ENCODE measurements at places on chromosomes 3 and 15.

DNA sequence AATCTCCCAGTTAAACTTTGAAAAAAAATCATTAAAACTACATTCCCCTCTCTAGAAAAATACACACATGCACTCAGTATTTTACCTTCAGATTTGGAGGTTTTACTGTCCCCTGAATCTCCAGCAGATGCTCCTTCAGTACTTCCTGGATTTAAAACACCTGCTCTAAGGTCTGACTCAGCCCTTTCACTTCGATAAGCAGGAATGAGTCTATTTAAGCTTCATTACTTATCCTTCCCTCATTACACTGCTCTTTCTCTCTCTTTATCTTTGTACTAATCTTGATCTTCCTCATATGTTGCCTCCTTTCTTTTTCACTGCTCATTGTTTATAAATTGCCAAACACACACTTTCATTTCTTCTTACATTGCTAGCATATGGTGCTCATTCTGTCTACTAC is 443.9 kb downstream of the DIPK2A start:
- DNase-seq, result no peak

- peak; percentile 70 for DNase-seq
Measured at GRCh38 chr3:14508966-14509795, 31.0 kb downstream of the GRIP2 start.

GRCh38 chr15:40037721-40038120 is 1.3 kb downstream of the SRP14 start:
- no peak for DNase-seq

- DNase-seq, result no peak
Measured at GRCh38 chr15:61099020-61099810, 129.9 kb downstream of the RORA start.

GRCh38 chr15:94417501-94418293 is 186.3 kb downstream of the MCTP2 start:
- no peak for DNase-seq

- DNase-seq, result no peak
Measured at GRCh38 chr3:22704571-22705354, 498.4 kb upstream of the UBE2E2 start.

DNA sequence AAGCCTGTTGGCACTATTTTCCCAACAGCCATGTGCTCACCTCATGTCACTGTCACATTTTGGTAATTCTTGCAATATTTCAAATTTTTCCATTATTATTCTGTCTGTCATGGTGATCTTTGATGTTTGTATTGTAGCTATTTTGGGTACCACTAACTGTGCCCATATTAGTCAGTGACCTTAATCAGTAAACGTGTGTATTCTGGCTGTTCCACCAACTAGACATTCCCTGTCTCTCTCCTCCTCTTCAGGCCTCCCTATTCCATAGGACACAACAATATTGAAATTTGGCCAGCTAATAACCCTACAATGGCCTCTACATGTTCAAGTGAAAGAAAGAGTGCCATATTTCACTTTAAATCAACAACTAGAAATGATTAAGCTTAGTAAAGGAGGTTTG is 88.6 kb downstream of the OPA1 start:
- DNase-seq, result no peak

DNA sequence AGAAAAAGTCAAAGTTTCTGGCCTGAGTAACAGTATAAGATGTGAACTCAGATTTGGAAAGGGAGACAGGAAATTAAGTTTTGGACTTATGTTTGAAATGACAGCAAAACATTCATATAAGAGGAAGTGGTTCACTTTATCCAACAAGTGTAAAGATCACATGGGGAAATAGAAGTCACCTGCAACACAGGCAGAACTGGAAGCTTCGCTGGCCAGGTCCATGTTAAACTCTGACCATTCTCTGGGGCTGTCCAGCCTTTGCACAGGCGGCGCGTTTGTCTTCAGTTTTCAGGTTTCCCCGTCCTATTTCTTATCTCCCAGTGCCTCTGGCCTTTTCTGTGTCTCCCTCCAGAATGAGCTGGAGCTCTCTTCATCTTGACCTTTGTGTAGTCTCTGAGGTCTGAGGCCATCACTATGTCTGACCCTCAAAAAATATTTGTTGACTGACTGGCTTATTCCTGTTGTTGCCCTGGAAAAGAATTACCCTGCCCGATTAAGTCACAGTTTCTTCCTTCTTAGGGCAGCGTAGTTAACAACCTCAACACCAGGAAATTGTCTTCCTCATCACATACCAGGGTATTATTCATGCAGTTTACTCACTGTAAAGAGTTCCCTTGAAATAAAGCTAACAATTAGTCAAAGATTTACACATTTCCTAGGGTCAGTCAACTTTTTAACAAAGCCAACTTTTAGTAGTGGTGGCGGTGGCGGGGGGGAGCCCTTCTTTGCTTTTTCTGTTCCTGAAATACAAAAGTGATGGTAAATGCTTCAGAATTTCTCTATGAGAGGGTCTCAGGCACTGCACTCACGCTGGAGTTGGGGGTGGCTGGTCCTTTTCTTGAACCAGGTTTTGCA is 959 bp upstream of the RASA2 start:
- DNase-seq, result no peak

DNA sequence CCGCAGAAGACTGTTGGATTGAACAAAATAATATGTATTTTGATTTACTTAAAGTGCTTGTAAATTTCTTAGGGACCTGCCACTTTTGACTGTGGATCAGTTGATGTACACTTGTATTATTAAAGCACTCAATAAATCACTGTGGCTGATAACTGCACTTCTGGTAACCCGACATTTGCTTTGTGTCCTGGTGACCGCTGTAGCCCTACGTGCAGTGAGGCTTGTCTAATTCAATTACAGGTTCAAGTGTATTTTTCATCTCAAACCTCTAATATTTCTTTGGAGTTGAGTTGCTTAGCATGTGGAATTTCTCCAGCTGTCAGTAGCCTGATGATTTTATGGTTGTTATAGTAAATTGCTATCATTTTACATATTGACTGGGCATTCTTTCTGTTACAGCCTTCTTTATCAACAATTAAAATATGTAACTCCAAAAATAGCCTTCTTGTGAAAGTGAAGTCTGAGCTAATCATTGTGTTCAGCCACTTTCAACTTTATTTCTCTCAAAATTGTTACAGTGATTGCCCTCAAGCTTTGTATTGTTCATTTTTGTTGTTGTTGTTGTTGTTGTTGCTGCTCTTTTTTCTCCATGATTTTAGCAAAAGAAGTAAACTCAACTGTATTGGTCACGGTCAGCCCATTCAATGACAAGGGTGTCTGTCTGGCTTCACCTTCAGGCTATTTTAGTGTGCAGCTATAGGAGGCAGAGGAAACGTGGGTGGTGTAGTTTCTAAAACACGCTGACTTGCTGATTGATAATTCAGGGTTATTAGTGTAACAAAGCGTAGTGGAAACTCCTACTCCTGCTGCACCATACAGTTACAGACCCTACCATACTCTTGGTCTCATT is 215.1 kb upstream of the UBE2E1 start:
- no peak for DNase-seq

GRCh38 chr3:154139996-154140436 is 18.8 kb downstream of the ARHGEF26 start:
- DNase-seq, result no peak

DNA sequence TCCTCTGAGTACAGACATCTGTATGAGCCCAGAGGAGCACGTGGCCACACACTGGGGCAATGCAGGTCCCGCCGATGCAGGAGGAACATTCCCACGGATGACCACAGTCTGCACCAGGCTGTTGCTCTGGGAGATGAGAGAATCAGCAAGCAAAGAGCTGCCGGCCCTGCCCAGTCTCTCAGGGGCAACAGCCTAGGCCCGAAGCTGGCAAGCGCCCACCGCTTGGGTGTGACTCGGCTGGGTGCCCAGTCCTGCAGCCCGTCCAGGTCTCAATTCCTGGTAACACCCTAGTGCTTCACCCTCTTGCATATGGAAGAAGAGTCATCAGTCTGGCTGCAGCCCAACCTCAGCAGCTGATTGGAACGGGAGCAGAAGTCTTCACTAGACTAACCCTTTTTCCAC is 153.7 kb upstream of the HES1 start:
- DNase-seq, result no peak

- DNase-seq, result no peak
Measured at GRCh38 chr3:150094150-150094933, 123.6 kb upstream of the PFN2 start.

- DNase-seq, result no peak
Measured at GRCh38 chr3:105764378-105765307, 104.2 kb downstream of the CBLB start.

DNA sequence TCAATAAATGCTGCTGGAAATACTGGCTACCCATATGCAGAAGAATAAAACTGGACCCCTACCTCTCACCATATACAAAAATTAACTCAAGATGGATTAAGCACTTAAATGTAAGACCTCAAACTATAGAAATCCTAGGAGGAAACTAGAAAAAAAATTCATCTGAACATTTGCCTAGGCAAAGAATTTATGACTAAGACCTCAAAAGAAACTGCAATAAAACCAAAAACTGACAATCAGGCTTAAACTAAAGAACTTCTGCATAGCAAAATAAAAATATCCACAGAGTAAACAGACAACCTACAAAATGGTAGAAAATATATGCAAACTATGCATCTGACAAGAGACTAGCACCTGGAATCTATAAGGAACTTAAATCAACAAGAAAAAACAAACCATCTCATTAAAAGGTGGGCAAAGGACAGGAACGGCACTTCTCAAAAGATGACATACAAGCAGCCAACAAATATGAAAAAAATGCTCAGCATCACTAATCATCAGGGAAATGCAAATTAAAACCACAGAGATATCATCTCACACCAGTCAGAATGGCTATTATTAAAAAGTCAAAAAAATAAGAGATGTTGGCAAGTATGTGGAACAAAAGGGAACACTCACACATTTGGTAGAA is 47.0 kb downstream of the MYO9A start:
- DNase-seq, result no peak

DNA sequence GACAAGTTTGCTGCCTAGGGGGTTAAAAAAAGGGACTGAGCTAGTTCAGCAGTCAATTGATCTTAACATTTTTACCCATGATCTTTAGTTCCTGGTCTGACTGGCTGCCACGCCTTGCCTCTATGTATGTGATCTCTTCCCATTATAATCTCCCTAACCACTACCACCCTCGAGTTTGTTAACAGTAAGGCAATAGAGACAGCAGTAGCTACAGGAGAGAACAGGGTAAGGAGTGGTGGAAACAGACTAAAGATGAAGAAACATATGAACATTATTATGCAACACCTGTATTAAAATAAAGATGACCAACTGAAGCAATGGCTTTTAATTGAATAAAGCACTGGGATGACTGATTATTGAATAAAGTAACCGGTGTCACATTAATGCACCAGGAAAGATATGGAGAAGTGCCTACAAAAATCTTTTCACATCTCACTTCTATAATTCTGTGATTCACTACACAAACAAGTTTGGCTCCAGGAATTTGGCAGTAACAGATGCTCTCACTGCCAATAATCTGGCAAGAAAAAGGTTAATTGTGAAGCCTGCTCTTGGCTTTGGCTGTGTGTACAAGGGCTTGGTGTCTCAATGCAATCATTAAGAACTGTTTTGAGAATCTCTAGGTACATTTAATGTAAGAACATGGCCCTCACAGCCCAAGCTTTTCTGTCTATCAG is 95.7 kb downstream of the HHLA2 start:
- DNase-seq, result no peak

- DNase-seq, result no peak
Measured at GRCh38 chr3:70067860-70068521, 68.5 kb downstream of the SAMMSON start.

DNA sequence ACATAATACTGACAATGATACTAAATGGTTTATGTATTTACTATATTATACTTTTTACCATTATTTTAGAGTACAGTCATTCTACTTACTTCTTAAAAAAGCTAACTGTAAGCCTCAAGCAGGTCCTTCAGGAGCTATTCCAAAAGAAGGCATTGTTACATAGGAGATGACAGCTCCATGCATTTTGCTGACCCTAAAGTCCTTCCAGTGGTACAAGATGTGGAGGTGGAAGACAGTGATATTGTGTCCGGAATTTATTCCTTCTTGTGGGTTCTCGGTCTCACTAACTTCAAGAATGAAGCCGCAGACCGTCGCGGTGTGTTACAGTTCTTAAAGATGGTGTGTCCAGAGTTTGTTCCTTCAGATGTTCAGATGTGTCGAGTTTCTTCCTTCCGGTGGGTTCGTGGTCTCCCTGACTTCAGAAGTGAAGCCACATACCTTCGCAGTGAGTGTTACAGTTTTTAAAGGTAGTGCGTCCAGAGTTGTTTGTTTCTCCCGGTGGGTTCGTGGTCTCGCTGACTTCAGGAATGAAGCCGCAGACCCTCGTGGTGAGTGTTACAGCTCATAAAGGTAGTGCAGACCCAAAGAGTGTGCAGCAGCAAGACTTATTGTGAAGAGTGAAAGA is 20.9 kb downstream of the AVEN start:
- DNase-seq, result peak; percentile 15

DNA sequence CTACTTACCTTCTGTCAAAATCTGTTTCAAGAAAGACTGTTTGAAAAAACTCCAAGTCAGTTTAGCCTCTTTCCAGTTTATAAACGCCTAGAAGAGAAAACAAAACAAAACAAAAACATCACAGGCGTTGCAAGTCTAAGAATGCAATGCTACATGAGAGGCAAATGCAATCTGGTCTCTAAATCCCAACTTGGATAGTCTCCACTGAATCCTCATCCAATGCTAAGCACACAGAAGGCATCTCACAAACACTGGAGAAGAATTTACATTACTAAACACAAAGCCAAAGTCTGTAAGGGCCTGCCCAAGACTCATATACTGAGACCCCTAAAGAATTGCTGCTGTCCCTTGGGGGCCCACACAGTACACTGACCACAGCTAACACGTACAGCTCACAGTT is 18.4 kb downstream of the RFT1 start:
- no peak for DNase-seq

- peak; percentile 65 for DNase-seq
Measured at GRCh38 chr3:138434276-138434874, at the start of gene ESYT3. Gene ESYT3 (plus strand): TSS chr3:138434616. CDS start chr3:138434799, 183 bp downstream.

GRCh38 chr3:66465587-66465986 is 35.2 kb downstream of the LRIG1 start:
- no peak for DNase-seq

DNA sequence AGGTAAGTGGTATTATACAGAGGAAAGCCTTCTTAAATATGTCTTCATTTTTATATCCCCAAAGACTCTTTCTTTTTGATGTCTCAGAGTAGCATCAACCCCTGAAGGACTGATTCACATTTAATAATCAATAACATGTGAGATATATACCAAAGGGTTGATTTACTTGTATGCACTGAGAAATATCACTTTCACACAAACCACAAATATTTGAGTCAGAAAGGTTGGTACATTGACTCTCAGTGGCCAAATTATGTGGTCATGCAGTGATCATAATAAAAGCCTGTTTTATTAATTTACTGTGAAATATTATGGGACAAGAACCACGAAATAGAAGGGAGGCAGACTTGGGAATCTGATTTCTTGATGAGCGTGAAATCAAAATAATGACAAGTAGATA is 329.0 kb downstream of the GBE1 start:
- DNase-seq, result no peak

- no peak for DNase-seq
Measured at GRCh38 chr3:104831071-104831470, 535.6 kb upstream of the ALCAM start.

GRCh38 chr3:184345317-184346144 is 8.1 kb downstream of the FAM131A start:
- no peak for DNase-seq
